ENCODE measurements at places on chromosomes 4 and X.

GRCh38 chr4:84809946-84810345 lies 156.5 kb downstream of the WDFY3 start:
- no peak for DNase-seq

- no peak for DNase-seq
Observed at GRCh38 chr4:100828986-100829685, 311.3 kb upstream of the EMCN start.

DNA sequence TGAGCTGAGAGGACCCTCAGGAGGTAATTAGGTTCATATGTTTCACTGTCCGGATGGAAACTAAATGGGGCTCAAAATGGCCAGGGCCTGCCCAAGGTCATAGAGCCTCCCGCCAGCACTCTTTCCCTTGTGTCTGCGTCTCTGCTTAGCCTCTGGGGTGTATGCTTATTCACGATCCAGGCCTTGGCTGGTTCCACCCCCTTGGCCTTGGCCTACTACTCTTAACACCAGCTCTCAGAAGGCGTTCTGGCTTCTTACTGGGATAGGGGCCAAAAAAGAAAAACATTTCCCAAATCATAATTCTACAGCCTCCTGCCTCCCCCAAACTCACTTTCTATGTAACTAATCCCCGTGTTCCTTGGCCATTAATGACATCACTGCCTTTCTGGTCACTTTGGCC lies 68.8 kb downstream of the RTL5 start:
- no peak for DNase-seq

DNA sequence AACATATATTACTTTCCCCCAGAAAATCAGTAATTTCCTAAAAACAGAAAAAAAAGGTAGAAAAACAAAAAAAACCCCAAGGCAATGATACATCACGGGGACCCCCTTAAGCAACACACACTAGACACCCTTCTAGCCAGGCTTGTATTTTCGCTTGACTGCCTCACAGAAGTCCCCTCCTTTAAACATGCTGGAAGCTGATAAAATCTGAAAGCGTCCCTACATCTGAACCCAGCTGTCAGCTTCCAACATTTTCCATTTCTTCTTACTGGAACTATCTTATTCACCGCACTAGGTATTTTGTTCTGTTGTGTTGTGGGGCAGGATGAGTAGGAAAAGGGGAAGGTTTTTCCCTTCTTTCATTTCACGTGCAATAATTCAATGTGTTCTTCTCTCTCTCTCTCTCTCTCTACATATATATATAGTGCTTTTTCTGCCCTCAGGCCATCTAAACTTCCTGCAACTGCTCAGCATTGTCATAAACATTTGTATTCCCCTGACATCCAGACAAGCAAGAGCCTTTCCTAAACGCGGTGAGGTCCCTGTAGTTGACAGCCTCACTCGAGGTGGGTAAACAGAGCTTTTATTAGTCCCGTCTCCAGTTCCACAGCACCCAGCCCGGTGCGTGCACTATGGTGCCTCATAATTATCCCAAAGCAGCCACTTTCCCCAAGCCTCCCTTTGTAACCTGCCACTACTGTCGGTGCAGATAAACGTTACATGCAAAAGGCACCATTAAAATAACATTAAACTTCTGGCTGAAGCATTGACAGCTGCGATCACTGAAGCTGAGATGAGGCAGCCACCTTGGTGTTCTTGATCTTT lies 82.5 kb downstream of the GATB start:
- no peak for DNase-seq

GRCh38 chr4:476501-476900 lies 22.5 kb downstream of the ZNF721 start:
- DNase-seq, result no peak

DNA sequence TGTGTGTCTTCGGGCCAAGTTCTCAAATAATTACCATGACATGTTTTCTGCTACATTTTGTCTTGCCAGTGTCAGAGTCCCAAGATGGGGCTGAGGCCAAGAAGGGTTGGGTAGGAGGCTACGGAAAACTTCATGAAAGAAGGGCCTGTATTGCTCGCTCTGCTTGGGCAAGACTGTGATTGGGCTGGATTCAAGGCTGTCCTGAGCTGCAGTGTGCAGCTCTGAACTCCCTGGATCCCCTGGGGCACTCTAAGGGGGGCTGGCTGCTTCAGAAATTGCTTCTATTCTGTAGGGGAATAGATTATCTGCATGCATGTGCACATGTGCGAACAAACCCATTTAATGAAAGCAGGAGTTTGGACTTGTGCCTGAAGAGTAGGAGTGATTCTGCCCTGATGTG lies 13.6 kb downstream of the TSPAN6 start:
- DNase-seq, result no peak

- DNase-seq, result no peak
Observed at GRCh38 chrX:97616883-97617530, 733.3 kb downstream of the RPA4 start.

DNA sequence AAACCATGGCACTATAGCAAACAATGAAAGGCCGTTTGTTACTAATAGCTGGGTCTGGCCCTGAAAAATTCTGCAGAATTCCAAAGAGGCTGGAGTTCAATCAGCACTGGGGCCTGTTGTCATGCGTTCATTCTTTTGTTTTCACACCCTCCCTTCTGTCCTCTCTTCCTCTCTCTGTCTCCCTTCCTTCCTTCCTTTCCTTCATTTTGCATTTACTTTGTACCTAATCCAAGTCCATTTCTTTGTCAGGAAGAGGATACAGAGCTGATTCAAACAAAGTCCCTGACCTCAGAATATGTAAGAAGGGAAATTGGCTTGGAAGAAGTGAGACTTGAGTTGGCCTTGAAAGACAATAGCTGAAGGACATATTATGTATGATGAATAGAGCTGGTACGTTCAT lies 119.6 kb upstream of the LDB2 start:
- DNase-seq, result no peak

- no peak for DNase-seq
Observed at GRCh38 chrX:152817078-152817764, 13.3 kb downstream of the CETN2 start.

DNA sequence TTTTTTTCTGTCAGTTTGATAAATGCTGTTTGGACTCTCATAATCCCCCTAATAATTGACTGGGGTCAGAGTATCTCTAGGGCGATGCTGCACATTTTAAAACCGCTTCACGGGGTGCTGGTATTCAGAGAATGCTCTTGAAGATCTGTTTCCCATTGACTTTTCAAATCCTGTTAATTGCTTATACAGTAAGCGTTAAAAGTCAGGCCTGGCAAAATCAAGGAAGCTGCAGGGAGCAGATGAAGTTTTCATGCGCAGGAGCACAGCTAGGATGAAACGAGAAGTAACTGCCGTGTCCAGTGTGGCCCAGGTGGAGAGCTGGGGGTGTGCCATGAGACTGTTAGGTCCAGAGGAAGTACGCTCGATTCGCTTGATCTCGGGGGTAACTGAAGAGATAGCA lies 312.9 kb downstream of the TRIML1 start:
- DNase-seq, result no peak

DNA sequence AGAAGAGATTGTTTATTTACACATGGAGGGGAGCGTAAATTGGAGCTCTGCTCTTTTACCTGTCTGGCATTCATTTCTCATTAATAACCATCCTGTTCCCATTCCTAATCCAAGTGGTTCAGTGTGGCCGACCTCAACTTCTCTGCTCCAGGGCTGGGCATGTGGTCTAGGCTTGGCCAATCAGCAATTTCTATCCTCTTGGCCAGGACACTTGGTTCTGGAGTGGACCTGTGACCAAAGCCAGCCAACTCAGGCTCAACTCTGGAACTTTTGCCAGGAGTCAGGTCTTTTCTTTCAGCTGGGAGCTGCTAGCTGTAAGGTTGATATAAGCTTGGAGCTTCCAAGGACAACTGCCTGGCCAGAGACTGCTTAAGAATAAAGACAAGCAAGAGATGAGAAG lies 15.6 kb upstream of the RASL11B start:
- DNase-seq, result no peak

DNA sequence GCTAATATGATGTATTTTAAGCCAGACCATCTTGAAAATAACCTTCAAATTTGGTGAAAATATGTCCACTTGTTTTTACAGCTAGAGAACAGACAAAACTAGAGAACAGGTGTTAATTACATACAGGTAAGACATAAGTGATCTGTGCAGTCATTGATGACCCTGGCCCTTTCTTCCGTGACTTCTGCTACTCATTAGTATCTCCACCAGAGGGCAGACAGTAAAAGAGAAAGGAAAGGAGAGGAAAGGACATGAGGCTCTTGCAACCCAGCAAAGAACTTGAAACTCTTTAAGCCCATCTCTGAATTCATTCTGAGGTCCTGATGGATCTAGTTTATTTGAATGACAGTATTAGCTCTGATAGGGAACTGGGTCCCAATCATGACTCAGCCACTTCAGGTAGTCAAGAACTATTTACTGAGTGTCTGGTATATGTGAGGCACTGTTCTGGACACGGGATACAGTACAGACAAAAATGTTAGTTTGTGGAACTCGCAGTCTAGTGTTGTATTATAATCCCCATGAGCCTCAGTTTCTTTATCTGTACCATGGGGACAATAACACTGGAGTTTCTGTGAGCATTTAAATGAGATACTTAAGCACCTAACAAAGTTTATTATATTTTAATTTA lies 121.0 kb upstream of the TEX13D start:
- DNase-seq, result peak; percentile 0

- no peak for DNase-seq
Observed at GRCh38 chr4:163092093-163092492, 74.6 kb downstream of the NAF1 start.

DNA sequence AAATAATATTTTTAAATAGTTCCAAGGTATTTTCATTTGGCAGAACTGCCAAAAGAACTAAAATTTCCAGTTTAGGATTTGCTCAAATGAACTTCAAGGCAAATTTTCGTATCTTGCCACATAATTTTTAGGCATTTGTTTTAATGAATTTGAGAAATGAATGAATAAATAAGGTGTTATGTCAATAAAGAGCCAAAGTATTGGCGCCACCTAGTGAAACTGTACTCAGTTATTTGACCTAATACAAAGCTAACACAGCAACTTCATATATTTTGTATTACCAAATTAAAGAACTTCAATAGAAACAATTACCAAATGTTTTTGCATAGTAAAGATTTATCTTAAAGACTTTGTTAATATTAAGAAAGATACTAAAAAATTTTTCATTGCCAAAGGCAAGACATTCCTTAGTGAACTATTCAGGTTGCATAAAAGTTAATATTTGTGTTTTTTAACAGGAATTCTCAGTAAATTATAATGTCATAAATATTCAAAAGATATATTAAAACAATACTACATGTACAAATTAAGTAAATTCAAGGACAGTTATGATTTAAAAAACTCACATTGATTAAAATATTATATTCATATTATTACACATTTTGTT lies 50.3 kb downstream of the STPG2 start:
- DNase-seq, result no peak

- DNase-seq, result no peak
Observed at GRCh38 chr4:169051761-169052593, 41.9 kb upstream of the CBR4 start.

DNA sequence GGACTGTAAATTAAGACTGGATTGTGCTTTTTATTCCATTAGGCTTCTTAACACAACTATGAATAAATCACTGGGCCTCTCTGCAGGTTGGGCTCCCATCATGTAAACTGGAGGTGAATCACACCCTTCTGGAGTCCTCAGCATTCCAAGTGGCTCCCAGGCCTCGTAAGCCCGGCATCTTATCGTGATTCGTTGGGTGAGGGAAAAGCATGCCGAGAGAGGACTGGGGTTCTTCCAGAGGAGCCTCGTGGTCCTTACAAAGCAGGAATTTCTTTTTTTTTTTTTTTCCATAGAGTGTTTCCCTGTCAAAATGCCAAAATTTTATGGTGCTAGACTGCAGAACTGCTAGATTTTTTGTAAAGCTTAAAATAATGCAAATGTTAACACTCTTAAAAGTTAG lies 20.0 kb downstream of the CLDN22 start:
- no peak for DNase-seq

- DNase-seq, result no peak
Observed at GRCh38 chrX:44314259-44314734, 29.2 kb downstream of the EFHC2 start.

GRCh38 chr4:158870626-158871334 lies 102.0 kb downstream of the FNIP2 start:
- DNase-seq, result no peak

GRCh38 chr4:2694691-2695090 lies 61.4 kb downstream of the TNIP2 start:
- DNase-seq, result no peak

DNA sequence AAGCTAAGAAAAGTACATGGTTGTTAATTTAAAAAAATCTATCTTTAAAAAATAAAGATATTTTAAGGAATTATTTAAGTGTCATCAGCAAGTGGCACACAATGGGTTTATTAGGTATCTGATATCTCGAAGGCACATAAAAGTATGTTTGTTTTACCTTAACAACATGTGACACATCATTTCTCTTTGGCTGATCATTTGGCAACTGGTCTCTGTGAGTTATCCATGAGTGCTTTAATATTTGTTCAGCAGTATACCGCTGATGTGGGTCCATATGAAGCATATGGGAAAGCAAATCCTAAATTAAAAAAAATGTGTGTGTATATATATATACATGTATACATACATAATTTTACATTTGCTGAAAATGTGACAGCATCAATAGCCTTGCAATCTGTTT lies 123.2 kb downstream of the RPS6KA6 start:
- DNase-seq, result no peak

- no peak for DNase-seq
Observed at GRCh38 chrX:135185795-135186443, 14.7 kb upstream of the CT55 start.

- no peak for DNase-seq
Observed at GRCh38 chrX:48465336-48465933, 4.6 kb downstream of the SLC38A5 start.

DNA sequence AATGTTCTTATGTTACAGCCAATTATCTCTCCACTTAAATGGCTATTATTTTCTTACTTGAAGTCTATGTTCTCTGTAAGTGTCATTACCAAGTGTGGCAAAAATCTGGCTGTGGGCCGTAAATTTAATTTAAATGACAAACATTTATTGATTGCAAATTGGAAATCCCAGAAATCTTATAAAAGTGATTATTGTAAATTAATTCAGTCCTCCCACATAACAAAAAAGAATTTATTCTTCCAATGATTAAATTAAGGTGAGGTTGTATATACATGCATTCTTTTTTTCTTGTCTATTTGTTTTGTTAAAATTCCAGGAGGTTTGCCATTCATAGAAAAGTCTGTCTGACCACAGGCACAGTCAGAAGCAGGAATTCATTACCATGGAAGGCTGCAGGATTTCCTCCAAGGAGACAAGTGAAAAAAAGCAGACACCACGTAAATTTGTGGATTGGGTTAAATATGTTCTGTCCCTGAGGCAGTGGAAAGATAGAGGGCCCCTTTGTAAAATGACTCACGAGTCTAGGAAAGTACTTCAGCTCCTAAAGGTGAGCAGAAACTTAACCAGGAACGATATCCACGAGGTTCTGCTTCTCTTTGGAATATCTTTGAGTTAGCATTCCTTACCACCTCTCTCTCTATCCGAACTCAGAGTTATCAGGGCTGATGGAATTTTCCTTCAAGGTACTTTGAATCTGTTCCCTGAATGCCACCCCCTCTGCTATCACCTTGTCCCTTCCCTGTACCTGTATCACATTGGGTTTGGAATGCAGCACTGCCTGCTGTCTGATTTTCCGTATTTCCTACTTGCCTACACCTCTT lies 10.7 kb downstream of the PPARGC1A start:
- DNase-seq, result no peak
